ENCODE measurements at places on chromosomes 4 and X.

GRCh38 chr4:185341377-185341776 lies 54.3 kb downstream of the LRP2BP start:
- H3K27me3 ChIP-seq, result no peaks in the 10 kb centered on the region
- no peak overlapping the region for H3K27ac ChIP-seq
- H3K4me1 ChIP-seq, result peaks cover 14% of the 10 kb centered on the region
- no peaks in the 10 kb centered on the region for H3K36me3 ChIP-seq

DNA sequence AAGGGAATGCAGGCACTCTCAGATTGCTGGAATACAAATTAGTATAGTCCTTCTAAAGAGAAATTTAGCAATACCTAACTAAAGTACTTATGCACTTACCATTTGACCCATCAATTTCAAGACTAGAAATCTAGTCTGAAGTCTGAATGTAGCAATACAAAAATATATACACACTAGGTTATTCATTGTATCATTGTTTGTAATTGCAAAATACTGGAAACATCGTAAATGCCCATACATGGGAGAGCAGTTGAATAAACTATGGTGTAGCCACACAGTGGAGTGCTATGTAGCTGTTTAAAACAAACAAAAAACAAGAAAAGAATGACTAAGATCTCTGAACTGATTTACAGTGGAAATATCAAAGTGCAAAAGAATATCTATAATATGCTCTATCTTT lies 346.4 kb downstream of the ZNF674 start:
- no peaks in the 10 kb centered on the region for H3K36me3 ChIP-seq
- no peaks in the 10 kb centered on the region for H3K4me1 ChIP-seq
- H3K4me3 ChIP-seq, result no peak overlapping the region
- no peak overlapping the region for H3K27ac ChIP-seq
- no peaks in the 10 kb centered on the region for H3K27me3 ChIP-seq

GRCh38 chr4:12146339-12146738 lies 717.6 kb upstream of the HS3ST1 start:
- no peaks in the 10 kb centered on the region for H3K4me1 ChIP-seq
- no peak overlapping the region for H3K27ac ChIP-seq
- no peak for DNase-seq
- no peaks in the 10 kb centered on the region for H3K36me3 ChIP-seq

GRCh38 chr4:3879681-3880614 lies 113.8 kb downstream of the ADRA2C start:
- no peaks in the 10 kb centered on the region for H3K4me1 ChIP-seq
- H3K27me3 ChIP-seq, result peaks cover 60% of the 10 kb centered on the region
- DNase-seq, result peak; percentile 16
- no peaks in the 10 kb centered on the region for H3K36me3 ChIP-seq

DNA sequence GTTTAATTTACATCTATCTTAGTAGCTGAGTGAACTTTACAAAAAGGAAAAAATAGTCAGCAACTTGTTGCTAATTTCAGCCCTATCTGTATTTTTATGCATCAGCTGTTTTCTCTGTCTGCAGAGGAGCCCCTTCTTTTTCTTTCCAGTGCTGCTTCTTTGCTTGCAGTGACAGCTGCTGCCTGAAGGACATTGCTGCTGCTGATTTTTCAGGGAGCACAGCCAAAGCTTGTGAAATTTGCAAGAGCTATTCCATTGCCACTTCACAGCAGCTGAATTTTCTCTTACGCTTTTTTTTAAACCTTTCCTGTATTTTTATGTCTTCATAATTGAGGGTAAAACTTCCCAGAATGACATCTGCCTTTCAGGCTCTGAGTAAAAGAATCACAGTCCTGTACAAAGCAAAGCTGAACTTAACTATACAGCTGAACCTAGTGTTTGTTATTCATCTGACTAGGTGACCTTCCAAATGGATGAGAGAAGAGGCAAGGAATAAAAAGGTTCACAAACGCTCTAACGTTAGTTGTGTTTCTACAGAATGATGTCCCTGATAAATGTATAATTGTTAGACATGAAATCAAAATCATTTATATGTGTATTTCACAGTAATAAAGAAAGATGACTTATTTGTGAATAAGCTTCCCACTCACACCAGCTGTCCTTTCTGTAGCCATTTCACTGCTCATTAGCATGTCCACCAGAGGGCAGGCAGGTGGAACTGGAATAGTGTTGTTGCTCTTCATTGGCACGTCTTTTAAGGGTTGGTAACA lies 541.4 kb downstream of the ADGRL3 start:
- no peak for DNase-seq
- H3K27me3 ChIP-seq, result no peaks in the 10 kb centered on the region
- no peak overlapping the region for H3K27ac ChIP-seq
- H3K4me3 ChIP-seq, result no peak overlapping the region
- H3K4me1 ChIP-seq, result no peaks in the 10 kb centered on the region

GRCh38 chr4:23763559-23763958 lies 126.3 kb downstream of the PPARGC1A start:
- H3K27ac ChIP-seq, result no peak overlapping the region
- no peaks in the 10 kb centered on the region for H3K36me3 ChIP-seq
- no peaks in the 10 kb centered on the region for H3K4me1 ChIP-seq
- no peak overlapping the region for H3K4me3 ChIP-seq

DNA sequence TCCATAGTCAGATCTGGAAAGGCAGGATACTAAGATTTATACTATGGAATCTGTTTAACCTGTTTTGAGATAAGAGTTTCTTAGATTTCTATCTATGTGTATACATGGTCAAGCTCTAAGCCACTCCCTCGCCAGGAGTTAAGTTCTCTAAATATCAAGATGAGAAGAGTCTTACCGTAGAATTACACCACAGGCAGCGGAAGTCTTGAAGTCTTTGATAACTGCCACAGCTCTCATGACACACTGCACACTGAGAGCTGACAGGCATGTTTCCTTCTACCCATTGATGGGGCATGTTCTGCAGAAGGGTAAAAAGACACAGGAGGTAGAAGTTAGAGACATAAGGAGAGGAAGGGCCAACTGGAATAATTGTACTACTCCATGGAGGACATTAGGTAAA lies 67.7 kb downstream of the DGKK start:
- no peaks in the 10 kb centered on the region for H3K27me3 ChIP-seq
- H3K4me3 ChIP-seq, result no peak overlapping the region
- no peak overlapping the region for H3K27ac ChIP-seq
- H3K36me3 ChIP-seq, result no peaks in the 10 kb centered on the region

DNA sequence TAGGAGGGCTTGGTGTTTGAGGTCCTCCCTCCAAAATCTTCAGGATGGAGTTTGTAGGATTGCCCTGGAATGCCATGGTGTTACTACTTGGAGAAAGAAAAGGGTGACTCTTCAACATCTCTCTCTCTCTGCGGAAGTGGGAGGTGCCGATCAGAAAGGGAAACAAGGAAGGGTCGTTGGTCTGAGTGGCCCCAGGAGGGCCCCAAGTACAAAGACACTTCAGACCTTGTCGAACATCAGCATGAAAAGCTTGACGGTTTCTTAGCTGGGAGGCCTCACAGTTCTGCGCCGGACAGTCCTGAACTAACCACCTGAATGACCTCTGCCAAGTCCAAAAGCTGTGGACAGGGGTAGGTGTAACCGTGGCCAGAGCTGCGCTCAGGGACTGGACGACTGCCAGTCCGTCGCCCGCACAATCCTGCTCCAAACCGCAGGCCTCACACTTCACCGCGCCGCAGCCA lies 646 bp upstream of the GSX2 start:
- peaks cover 38% of the 10 kb centered on the region for H3K27me3 ChIP-seq
- peaks cover 19% of the 10 kb centered on the region for H3K4me1 ChIP-seq
- no peaks in the 10 kb centered on the region for H3K36me3 ChIP-seq
- DNase-seq, result no peak

DNA sequence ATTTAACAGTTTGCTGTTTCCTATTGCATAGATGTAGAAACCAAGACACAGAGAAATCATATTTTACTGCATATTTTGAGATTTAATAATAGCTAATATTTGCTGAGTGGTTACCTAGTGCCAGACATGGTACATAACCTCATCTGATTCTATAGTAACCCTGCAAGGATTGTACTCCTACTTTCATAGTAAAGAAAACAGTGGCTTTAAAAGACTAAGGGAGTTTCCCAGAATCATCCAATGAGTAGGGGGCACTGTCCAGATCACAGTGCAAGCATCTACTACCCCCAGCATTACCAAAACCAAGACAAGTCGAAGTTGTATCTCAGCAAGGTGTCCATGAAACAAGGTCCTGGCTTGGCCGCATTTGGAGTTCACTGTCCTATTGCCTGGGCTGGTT lies 224.5 kb upstream of the TENM3 start:
- no peaks in the 10 kb centered on the region for H3K4me1 ChIP-seq
- H3K27ac ChIP-seq, result no peak overlapping the region
- DNase-seq, result no peak
- H3K27me3 ChIP-seq, result no peaks in the 10 kb centered on the region

- no peaks in the 10 kb centered on the region for H3K27me3 ChIP-seq
- H3K36me3 ChIP-seq, result no peaks in the 10 kb centered on the region
- peaks cover 10% of the 10 kb centered on the region for H3K4me1 ChIP-seq
Observed at GRCh38 chrX:12791257-12792228, at the start of gene PRPS2. PRPS2 (plus strand) TSS chrX:12791412; CDS start chrX:12791498, 86 bp downstream.

DNA sequence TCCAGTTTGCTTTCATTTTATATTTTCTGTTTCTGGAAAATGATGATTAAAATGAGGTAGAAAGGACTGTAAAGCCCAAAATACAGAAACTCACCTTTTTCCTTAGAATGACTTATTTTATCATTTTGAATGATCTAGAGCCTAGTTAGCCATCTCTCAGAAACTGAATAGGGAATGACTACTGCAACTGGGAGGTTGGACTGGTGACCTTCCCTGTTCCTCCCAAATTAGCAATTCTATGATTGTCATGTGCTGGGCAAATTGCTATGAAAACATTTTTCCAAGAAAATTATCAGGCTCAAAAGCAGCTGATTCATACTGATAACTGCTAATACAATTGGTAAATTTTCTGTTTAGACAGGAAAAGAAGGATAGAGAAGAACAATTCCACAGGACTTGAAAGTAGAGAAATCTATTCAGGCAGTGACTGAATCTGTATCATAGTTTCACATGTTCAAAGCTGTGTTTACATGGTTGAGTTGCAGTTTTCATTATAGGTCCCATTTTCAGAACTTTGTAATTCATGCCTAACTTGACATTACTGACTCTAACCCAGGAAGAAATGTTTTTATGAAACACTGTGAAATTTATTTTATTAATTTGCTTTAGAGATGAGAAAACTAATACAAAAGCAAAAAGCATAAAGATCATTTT lies 43.4 kb upstream of the SEC24B start:
- H3K36me3 ChIP-seq, result no peaks in the 10 kb centered on the region
- no peak overlapping the region for H3K27ac ChIP-seq
